ENCODE measurements at places on chromosomes 5 and 9.

DNA sequence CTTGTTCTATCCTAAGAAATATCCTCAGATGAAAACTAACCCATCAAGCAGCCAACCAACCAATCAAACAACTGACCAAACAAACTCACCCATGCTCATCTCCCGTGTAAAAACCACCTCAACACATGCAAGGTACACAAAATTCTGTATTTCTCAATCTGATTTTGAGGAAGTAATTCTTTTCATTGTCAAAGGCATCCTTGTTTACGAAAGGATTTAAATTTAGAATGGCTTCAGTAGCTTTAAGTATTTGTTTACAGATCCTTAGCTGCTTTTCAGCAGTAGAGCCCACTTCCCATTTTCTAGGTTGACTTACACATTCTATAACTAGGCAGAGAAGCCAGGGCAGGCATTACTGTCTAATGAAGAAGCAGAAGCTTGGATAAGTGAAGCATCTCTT is 78.6 kb downstream of the NTRK2 start:
- DNase-seq, result no peak

DNA sequence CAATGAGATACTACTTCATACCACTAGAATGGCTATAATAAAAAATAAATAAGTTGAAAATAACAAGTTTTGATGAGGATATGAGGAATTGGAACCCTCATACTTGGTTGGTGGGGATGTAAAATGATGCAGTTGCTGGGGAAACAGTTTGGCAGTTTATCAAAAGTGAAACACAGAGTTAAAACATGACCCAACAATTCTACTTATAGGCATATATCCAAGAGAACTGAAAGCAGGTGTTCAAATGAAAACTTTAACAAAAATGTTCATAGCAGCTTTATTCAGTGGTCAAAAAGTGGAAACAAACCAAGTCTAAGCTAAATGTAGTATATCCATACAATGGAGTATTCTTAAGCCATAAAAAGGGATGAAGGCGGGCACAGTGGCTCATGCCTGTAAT is 13.1 kb upstream of the LHFPL2 start:
- DNase-seq, result no peak

- DNase-seq, result no peak
These were observed 235.2 kb downstream of the PLK2 start for GRCh38 chr5:58224661-58225060.

DNA sequence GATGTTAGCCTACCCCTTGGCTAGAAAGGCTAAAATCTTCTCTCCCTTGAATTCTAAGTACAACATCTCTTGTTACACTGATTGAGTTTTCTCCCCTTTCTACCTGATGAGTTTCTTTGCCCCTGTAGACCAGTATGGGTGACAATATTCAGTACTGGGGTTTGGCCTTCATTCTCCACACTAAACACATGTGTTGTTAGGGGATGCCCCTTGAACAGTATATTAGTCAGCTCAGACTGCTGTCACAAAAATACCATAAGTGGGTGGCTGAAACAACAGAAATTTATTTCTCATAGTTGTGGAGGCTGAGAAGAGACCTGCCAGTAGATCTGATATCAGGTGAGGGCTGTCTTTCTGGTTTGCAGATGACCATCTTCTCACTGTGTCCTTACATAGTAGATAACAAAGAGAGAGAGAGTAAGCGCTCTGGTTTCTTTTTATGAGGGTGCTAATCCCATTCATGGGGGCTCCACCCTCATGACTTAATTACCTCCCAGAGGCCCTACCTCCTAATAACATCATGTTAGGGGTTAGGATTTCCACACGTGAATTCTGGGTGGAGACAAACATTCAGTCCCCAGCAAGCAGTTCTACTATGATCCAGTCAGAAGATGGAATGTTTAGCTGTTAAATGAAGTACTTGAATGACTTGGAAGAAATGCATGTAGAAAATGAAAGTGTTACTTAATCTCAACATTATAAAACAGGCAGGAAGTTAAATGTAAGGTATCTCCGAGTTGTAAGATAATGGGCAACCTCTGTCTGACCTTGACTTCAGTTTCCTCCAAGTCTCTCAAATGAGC is 17.5 kb downstream of the VLDLR start:
- no peak for DNase-seq

GRCh38 chr5:137191179-137191578 is 307.9 kb downstream of the SPOCK1 start:
- no peak for DNase-seq

DNA sequence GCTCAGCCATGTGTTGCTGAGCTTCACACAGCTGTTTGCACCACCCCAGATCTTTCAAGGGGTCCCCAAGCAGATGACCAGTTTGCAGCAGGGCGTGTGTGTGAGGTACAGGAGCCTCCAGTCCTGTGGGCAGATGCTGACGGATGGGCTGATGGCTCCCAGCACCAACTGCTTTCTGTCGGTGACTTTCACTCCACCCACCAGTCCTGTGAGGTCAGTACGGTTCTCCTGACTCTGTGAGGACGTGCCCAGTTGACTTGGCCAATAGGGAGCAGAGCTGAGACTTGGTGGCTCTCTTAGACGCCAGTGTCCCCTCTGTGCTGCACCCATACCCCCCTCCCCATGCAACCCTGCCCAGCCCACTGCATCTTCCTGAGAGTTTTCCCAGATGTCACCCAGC is 19.7 kb downstream of the COL5A1 start:
- DNase-seq, result no peak

DNA sequence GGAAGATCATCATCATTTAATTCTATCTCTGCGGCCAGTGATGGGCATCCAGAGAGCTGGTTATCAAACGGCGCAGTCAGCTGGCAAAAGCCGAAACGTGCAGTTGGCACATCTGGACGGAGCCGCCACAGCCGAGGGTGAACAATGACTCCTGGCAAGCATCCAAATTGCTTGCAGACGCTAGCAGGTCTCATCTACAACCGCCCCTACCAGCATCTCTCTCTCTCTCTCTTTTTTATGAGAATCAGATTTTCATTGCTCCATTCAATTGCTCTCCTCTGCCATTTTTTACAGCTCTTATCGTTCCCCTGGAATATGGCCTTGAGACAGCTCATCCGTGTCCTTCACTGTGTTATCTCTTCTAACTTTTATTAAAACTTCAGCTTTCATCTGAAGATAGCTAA is 165.2 kb downstream of the MAPKAP1 start:
- DNase-seq, result no peak

- DNase-seq, result no peak
These were observed 158.6 kb downstream of the GLIS3 start for GRCh38 chr9:4141296-4141695.

All from stimulated activated CD4-positive, alpha-beta T cell treated with anti-CD3 and anti-CD28 coated beads, Interleukin-1b, Interleukin-23, amount 100 ng/mL, for 1 hour (primary cell).